Cerebellar nuclear complex (tissue), 1 donor: ENCODE measurements at places on chromosomes 5 and 9.

DNA sequence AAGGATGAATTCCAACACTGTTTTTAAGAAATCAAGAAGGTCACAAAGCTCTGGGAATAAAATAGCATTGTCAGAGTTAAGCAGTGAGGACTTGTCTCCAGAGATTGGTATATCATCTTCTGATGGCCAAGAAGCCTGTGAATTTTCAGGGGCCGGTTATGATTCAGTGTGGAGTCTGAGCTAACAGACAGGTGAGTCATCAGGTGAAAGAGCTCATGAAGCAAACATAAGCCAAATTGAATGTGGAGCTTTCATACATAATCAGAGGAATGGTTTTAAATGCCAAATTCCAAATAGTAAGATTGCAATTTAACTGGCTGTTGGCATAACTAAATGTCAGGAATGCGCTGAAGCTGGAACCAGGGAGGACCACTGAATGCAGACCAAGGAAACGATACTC, 494.2 kb downstream of the MTRR start:
- DNase-seq: no peak

- no peak for DNase-seq
These were observed 161.4 kb downstream of the PAX5 start for GRCh38 chr9:36872641-36873040.

DNA sequence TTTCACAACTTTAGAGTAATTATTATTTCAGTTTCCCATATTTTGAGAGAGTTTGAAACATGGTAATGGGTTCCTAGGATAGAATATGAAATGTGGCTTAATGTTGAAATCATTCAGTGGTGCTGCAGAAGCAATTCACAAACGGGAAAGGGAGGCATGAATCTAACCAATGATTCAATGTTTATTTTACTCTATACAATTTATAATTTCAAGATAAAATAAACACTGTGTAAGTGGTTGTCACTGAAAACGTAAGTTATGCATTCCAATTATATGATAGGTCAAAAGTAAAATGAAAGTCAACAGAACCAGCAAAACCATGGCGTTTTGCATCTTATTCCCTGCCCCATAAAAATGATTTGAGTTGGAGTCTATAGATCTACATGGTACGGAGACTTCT, 1207.1 kb upstream of the CDH18 start:
- no peak for DNase-seq

DNA sequence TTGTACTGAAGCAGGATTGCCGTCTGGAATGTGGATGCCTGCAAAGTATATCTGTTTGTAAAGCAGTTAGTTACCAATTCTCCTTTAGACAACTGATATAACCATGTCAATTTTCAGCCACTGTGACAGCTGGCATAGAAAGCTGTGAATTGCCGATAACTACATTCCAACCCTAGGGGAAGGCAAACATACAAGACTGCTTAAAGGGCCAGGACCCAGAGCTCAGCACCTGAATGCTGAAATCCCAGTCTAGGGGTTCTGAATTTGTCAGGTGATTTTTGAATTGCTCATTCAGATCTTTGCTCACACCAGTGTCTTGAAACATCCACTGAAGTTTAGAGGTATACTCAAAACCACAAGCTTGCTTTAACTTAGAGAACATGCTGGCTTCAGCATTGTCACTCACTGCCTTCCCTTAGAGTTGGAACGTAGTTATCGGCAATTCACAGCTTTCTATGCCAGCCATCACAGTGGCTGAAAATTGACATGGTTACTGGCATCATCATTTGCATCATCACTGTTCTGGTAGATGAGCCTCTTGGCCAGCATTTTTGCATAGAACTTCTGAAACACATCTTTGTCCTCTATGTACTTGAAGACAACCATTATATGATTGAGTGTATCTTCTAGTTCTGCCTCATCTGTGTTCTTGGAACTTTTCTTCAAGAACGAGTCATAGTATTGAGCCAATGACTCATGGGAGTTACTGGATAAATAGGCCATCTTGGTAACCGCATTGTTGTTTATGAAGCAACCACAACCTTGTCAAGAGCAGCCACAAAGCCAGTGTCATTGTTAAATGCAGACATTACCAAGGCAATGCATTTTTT, 82.1 kb downstream of the CCDC192 start:
- DNase-seq: no peak

DNA sequence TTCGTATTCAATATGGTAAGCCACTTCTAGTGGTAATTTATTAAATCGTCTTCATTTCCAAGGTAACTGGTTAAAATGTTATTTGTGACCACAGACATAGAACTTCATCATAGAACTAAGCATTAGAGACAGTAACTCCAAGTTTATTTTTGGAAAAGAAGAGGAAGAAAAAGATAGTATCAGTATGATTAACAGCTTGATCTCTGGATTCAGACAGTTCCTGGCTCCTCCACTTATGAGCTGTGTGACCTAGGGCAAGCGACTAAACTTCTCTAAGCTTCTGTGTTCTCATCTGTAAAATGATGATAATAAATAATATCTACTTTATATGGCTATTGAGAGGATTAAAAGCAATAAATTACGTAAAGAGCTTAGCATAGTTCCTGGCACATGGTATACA, 29.8 kb upstream of the TNPO1 start:
- DNase-seq: no peak

DNA sequence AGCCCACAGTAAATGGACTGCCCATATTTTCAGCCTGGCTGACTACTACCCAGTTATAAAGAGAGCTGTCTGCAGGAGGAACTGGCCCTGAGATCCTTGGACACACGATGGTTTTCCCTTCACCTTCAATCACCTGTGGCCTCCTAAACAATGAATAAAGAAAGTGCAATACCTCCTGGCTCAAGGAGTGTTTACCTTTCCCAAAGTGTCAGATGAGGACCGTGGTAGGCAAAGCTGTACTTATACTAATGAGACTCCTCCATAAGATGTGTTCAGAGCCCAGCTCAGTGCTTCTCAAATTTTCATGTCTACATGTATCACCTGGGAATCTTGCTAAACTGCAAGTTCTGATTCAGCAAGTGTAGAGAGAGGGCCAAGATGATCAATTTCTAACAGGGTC, 284.5 kb upstream of the VLDLR start:
- no peak for DNase-seq

- no peak for DNase-seq
These were observed 59.6 kb upstream of the CPLANE1 start for GRCh38 chr5:37308793-37309192.

DNA sequence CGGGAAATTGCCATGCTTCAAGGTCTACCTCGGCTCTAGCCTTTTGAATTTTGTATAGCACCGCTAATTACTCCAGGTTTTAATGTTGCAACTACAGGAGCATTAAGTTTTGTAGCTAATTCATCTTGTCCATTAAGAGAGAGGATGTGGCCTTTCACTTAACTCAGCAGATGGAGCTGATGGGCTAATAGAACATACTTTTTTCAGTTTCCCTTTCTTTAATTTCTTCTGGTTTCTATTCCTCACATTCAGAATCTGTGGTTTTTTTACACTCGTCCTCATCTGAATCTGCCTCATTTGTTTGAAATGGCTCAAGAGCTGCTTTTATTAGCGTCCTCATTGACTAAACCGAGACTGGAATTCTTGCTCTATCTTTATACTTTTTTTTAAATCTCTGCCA, 2085.7 kb upstream of the C9orf72 start:
- DNase-seq: no peak

GRCh38 chr9:86500667-86501435, 146.6 kb upstream of the TUT7 start:
- DNase-seq: no peak

- no peak for DNase-seq
These were observed 3.1 kb downstream of the SPACA9 start for GRCh38 chr9:132881826-132882225.

- no peak for DNase-seq
These were observed 478.4 kb upstream of the DAP start for GRCh38 chr5:11239261-11240015.

GRCh38 chr5:6181871-6182270, 196.5 kb downstream of the MED10 start:
- no peak for DNase-seq

DNA sequence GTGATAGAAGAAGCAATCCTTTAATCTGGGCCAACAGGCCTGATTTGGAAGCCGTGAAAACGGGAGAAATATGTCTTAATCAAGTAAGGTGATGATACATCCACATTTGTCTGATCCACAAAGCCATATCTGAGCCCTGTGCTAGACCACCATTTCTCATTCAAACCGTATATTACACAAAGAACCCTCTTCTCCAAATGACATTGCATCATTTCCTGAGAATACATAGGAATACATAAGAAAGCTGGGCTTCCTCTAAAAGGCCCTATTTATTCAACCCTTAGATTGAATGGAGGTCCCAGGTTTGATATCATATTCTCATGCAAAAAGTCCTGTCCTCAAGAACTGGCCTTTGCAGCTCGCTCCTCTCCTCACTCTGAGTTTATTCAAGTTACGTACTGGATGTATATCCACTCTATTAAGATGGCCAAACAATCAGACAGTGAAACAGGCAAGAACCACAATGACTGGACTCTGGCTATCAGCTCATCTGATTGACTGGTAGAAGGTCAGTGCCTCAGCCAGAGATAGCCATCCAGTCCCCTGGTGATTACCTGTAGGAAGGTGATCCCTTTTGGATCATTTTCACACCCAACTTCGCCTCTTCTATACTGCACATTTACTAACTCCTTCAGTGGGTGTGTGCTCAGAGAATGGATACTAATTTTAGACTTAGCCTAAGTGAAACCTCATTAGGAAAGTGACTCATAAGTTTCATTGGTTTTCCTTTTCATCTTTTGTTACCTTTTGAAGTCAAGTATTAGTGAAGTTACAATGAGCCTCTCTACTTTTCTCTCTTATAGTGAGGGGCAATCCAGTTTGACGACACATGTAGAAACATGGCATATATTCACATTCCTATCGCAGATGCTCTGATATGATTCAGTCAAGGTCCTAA, 167.6 kb upstream of the WWC1 start:
- no peak for DNase-seq

- DNase-seq: no peak
These were observed 219.0 kb downstream of the ZNF608 start for GRCh38 chr5:124527220-124527991.

DNA sequence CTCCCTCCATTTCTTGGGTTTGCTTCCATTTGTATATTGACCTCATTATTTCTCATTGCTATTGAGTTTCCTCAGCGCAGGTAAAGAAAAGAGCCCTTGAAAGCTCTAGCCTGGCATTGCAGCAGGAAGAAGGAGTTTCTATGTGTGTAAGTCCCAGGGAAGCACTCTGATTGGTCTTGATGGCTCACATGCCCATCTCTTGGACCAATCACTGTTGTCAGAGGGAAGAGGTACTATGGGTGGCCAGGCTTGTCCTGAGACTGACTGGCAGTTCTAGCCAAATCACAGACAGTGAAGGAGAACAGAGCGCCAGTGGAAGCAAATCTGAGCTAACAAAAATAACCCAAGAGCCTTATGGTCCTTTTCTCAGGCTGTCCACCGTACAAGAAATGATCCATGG, 219.0 kb downstream of the PAX5 start:
- DNase-seq: no peak

DNA sequence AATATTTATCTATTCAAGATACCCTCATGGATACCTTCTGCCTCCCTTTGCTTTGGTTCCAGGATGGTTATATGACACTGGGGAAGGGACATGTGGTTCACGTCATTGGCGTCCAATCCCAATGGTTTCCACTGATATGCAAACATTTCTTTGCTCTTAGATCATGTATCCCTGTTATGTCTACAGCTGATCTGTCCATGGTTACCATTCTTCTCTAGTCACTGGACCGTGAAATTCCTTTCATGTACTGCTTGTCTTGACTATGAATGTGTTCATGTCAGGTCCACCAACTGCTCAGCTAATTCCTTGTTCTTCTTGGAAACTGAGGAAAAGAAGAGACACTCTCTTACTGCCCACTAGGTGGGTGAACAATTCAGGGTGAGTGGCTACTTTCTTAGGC, 391.1 kb upstream of the ZNF608 start:
- no peak for DNase-seq

DNA sequence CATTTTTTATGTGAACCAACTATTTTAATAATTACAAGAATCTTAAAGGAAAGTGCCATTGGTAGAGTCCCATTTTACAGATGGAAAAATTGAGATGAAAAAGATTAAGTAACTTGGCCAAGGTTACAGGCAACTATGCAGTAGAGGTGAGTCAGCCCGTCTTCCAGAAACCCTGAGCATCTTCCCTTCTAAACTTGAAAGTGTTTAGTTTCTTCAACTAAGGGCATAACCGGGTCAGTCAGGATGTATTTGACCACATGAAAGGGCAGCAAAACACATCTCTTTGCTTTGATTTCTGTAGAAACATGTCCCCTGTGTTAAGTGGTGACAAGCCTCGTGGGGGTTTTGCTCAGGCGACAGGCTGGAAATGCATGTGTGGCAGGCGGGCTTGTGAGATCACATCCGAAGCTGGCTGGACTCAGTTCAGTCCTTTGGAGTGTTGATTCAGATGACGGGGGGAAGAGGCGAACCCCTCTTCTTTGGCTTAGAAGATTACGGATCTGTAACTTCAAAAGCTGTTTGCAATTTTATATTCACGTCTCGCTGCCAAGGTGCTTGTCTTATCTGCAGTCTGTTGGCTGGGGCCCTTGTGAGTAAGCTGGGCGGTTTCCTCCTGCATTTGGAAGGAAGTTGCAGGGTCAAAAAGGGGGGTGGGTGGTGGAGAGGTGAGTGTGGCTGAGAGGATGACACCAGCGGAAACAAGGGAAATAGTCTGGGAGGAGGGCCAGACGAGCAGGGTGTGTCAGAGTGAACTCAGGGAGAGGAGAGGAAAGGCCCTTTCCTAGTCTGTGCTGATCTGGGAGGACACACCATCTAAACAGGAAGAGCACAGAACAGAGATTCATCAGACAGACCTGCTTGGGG, 78.9 kb upstream of the RPS23 start:
- no peak for DNase-seq

- DNase-seq: no peak
These were observed 31.6 kb downstream of the ANXA2R start for GRCh38 chr5:43008363-43009153.

DNA sequence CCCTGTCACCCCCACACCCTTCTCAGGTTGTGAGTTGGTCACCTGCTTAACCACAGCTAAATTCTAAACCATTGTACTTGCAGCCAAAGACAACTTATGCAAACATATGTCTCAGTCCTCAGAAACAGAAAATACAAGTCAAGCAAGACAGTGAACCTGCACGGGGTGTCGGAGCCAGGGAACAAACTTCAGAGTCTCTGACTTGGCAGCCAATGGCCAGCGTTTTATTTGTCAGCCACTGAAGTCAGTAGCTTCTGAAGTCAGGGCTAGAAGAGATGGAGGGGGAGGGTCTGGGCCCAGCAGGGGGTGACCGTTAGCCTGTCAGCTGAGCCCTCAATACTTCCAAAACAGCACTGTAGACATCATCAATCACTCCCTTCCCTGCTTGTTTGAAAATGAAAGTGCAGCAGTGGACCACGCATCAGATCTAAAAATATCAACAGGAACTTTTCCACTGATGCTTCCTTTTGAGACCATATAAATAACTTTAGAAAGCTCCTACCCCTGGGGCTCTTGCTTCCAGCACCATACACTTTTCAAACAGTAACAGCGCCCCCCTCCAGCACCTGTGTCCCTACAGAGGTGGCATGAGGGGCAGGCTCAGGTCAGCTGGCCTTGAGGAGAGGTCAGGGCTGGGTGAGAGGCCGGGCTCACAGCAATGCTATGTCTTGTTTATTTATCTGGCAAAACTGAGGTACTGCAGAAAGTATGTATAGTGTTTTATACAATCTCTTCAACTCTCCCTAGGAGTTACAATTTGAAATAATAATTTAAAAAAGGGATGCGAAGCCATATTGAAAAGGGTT, 142.5 kb downstream of the ACER2 start:
- no peak for DNase-seq

- DNase-seq: no peak
These were observed 174.8 kb downstream of the SLF1 start for GRCh38 chr5:94793113-94793815.

GRCh38 chr5:17169507-17169906, 47.9 kb upstream of the BASP1 start:
- no peak for DNase-seq

GRCh38 chr5:17099946-17100345, 117.5 kb upstream of the BASP1 start:
- DNase-seq: no peak
